Esophagus squamous epithelium (tissue), 5 donors: ENCODE measurements at places on chromosomes 5 and 9.

DNA sequence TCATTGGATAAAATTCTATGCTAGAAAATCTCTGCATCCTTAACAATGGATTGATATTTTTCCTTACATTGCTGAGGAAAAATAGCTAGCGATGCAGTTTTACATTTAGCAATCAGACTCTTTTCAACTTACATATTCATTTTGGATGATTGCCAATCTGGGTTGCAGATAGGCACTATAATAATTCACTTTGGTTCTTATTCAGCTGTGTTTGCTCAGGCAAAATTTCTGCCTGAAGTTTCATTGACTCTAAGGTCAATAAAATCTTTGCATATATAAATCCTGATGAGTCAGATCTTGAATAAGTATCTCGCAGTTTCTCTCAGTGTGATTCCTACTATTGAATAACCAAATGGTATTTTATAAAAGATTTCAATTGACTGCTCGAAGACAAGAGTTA is 1105.8 kb downstream of the CDH18 start:
- no peak for DNase-seq

- no peak for DNase-seq
These were observed at the start of gene NIM1K for GRCh38 chr5:43191740-43192557. NIM1K (plus strand) TSS chr5:43192225; CDS start chr5:43245776, 53,551 bp downstream.

GRCh38 chr5:150498501-150498900 is 9.4 kb upstream of the NDST1 start:
- DNase-seq, result no peak

DNA sequence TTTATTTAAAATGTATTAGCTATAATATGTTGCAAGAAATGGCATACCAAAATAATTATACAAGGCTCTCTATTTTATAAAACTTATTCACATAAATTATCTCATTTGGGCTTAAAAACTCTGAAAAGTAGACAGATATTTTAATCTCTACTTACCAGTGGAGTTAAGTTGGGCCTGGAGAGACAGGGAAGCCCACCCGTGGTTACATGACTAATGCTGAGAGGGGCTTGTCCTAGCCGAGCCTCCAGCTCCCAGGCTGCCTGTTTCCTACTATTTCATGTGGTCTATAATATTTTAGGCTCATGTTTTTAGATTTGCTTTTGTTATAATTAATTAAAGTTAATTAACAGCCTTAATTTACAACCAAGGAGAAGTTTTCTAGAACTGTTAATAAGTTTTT is 20.9 kb upstream of the ASPN start:
- no peak for DNase-seq

DNA sequence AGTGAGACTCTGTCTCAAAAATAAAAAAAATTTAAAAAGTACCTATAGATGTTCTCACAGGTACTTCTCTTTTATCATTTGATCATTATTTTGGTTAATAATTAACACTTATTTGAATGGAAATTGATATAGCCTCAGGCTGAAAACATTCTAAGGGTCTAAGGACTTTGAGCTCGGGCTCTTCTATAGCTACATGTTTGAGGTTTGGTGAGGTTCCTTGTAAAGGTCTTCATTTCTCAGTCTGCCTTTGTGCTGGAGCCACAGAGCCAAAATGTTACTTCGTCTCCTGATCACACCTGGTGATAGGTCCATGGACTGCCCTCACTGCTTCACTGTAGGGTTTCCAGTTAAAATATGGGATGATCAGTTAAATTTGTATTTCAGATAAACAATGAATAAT is 22.6 kb downstream of the ARHGEF37 start:
- no peak for DNase-seq
